ENCODE measurements at places on chromosomes 5 and 9.

DNA sequence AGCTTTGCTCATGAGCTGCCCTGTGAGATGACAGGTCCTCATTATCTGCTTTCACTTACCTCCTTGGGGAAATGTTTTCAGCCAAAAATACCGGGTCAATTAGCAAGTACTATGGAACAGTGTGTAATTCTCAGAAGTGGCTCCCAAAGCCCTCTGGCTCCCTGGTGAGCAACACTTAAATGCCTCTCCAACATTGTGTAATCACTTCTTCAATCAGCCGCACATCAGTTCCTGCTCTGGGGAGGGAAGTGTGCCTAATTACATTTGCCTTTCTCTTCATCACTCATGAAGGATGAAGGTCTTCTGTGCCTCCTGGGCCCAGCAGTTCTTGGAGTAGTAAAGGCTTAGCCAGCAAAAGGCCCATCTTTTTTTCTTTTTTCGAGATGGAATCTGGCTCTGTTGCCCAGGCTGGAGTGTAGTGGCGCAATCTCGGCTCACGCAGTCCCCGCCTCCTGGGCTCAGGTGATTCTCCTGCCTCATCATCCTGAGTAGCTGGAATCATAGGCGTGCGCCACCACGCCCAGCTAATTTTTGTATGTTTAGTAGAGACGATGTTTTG lies 23.1 kb downstream of the NIM1K start:
- DNase-seq: no peak

DNA sequence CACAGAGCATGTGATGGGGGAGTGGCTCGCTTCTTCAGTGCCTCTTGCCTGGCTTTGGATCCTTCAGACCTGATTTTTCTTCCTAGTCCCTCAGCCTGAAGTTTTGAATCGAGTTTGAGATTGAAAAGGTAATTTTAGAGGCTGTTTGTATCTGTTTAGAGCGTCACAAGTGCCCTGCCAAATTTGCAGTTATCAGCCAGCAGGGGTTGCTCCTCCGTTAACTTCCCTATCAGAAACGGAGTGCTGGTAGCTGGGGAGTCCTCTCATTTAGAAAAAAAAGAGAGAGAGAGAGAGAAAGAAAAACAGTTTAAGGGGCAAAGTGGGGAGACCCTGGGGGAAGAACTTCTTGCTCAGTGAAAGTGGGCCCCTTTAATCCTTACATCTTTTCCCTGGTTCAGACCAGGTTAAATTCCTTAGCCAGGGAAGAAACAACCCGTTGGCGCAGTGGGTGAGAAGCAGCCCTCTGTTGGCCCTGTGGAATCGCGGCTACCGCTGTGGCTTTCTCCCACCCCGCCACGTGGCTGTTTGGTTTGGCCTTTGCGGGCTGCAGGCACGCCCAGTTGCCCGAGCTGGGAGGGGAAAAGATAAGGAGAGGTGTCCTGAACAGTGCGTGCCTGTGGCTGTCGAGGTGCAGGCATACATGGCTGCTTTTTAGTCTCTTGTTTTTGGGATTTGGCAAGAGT lies 576.7 kb upstream of the ACO1 start:
- no peak for DNase-seq

- DNase-seq: no peak
These were observed 75.8 kb upstream of the PCSK5 start for GRCh38 chr9:75814667-75815066.

DNA sequence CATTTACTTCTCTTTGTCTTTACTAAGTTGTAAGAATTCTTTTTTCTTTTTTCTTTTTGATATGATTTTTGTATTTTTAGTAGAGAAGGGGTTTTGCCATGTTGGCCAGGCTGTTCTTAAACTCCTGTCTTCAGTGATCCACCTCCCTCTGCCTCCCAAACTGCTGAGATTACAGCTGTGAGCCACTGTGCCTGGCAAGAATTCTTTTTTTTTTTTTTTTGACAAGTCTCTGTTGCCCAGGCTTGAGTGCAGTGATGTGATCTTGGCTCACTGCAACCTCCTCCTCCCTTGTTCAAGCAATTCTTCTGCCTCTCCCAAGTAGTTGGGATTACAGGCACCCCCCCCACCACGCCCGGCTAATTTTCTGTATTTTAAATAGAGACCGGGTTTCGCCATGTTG lies 9.9 kb downstream of the NPM1 start:
- DNase-seq: no peak

DNA sequence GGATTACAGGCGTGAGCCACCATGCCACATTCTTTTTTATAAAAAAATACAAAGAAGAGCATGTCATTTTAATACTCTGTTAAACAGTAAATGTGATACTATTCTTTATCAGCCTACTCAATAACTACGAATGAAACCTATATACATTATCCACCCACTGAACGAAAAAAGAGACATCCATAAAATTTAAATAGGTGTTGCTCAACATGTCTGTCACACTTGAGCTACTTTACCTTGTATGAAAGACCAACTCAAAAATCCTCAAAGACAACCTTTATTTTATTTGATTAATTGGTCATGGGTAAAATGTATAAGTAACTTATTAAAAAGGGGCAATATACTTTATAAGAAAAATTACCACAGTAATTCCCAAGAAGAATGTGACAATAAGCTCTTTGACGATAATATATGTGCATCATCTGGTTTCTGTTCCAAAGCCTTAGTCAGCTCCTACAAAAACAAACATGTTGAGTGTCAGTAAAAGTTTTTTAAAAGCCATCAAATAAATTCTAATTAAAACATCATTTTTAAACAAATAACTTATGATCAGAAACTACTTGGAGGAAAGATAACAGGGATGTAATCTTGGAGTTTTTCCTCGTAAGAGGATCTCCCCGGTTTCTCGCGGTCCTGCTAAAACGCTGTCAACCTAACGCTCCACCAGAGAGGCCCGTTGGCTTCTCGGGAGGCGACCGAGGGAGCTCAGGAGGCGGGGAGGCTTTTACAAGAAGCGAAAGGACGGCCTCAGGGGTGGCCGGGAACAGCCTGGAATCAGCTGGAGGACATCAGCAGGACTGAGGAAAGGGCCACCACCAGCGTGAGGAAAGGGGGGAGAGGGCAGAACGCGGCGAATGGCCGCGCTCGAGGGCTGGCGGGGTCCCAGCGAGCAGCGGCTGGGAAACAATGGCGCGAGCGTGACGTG lies 13.5 kb upstream of the ANKRD18B start:
- peak; percentile 29 for DNase-seq

DNA sequence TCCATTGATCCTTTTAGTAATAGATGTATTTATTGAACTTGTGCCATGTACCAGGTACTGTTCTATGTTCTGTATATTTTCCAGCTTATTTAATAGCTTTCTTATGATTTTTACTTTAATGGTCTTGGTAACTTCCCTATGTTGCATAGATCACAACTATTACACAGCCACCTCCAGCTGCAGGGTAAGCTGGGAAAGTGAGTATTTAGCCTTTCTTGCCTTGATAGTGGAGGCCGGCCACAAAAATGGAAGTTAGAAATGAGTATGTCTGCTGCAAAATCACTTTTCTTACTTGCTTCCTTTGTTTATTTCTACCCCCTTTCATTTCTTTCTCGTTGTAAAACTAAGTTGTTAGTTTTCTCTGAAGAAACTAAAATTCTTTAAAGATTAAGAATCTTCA lies 43.1 kb upstream of the ANKDD1B start:
- no peak for DNase-seq

GRCh38 chr5:139094154-139095131 lies 103.7 kb downstream of the SIL1 start:
- DNase-seq: no peak

- no peak for DNase-seq
These were observed 267.6 kb downstream of the TMEM167A start for GRCh38 chr5:82809420-82810143.

DNA sequence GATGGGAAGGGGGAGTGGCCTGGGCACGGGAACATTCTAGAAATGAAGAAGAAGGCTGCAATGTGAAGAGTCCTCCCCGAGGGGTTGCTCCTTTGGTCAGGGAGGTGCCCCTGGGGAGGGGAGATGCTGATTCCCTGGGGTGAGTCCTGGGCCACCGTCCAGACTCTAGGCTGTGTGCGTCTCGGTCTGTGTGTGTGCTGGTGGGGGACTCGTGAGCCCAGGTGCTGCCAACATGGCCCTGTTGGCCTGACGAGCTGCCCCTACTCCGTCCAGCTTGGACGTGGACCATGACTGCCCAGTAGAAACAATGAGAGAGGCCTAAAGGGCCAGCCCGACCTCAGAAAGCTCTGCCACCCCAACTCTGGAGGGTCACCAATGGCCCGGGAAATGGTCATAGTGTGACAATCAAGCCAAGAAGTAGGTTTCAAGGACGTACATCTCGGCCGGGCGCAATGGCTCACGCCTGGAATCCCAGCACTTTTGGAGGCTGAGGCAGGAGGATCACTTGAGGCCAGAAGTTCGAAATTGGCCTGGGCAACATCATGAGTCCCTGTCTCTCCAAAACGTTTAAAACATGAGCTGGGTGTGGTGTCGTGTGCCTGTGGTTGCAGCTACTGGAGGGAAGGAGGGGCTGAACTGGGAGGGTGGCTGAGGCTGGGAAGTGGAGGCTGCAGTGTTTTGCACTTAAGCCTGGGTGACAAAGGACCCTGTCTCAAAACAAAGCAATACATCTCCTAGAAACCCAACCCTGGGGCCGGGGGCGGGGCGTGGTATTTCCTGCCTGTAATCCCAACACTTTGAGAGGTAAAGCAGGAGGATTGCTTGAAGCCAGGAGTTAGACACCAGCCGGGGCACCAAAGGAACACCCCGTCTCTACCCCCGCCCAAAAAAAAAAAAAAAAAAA lies 17.0 kb downstream of the LHX3 start:
- DNase-seq: no peak

GRCh38 chr5:37875051-37875787 lies 35.4 kb upstream of the GDNF start:
- DNase-seq: no peak

- DNase-seq: no peak
These were observed 951 bp downstream of the UNC13B start for GRCh38 chr9:35162605-35163315.

DNA sequence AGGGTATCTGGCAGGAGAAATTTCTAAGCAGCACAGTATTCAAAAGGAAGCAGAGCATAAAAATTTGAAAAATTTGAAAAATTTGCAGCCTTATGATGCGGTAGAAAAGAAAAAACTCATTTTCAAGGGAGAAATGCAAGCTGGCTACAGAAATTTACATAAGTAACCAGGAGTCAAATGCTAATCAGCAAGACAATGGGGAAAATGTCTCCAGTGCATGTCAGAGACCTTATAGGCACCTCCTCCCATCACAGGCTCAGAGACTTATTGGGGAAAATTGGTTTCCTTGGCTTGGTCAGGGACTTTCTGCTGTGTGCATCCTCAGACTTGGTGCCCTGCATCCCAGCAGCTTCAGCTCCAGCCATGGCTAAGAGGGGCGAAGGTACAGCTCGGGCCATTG lies 35.8 kb downstream of the IZUMO3 start:
- DNase-seq: no peak

DNA sequence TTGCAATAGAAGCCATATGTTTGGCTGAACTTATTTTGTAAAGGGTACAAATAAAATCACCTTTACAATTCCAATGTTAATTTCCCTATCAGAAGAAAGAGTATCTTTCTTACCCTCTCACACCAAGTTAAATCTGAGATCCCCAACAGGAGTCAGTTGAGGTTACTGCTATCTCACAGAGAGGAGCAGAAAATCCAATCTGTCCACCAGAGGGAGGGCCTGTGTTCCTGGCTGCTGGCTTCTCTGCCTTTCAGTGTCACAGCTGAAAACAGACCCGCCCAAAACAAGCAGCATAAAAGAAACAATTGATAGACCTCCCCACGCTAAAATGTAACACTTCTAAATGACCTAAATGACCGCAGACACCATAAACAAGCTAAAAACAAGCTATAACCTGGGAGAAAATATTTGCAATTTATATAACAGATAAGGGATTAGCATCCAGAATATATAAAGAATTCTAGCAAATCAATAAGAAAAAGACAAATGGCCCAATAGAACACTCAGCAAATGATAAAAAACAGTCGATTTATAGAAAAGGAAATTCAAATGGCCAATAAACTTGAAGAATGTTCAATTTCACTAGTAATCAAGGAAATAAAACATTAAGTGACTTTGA lies 24.5 kb upstream of the MVB12B start:
- DNase-seq: peak; percentile 9

All from stimulated activated CD4-positive, alpha-beta T cell treated with anti-CD3 and anti-CD28 coated beads, Interleukin-12 subunit alpha, Interleukin-12 subunit beta, amount 100 ng/mL, for 24 hours (primary cell).